Left lobe of liver (tissue), 2 donors: ENCODE measurements at places on chromosomes 2 and 18. TPM values are rescaled to one million over a fixed set of nuclear protein-coding genes. Genes with fewer than 3 reads are reported as not detected.

The ERICH2 gene
- 1.5 TPM for total RNA-seq

The SPAST gene
- 9.4 TPM for total RNA-seq

The PXDN gene
- 9.4 TPM for total RNA-seq

The XIRP2 gene
- not detected for total RNA-seq

The DSC2 gene
- 4.6 TPM for total RNA-seq

The BCL2 gene
- 1.0 TPM for total RNA-seq

The MGAT4A gene
- 6.9 TPM for total RNA-seq

DNA sequence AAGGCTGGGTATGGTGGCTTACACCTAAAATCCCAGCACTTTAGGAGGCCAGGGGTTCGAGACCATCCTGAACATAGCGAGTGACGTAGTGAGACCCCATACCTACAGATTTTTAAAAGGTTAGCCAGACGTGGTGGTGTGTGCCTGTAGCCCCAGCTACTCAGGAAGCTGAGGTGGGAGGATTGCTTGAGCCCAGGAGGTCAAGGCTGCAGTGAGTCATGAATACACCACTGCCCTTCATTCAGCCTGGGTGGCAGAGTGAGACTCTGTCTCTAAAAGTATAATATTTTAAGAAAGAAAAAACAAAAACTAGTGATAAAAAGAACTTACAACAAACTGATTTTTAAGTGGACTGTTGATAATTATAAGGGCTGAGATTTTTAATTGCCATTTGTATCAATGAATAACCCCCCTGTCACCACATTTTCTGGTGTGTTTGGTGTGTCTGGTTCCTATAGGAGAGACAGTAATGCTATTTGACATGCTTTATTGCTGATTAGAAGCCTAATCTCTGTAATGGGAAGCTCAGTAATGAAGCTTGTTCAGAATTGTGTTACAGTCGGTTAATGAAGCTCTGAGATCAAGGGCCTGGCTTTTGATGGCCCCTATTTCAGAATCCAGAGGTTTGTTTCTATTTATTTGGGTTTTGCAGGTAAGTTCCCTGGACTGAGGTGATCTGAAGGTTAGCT, 147.0 kb downstream of the NEDD4L start:
- no peak for DNase-seq

- no peak for DNase-seq
These were observed 93.3 kb downstream of the MAP4K4 start for GRCh38 chr2:101790857-101791256.

GRCh38 chr2:201678401-201678800, 20.0 kb downstream of the MPP4 start:
- DNase-seq: no peak

- no peak for DNase-seq
These were observed 32.9 kb upstream of the PIK3C3 start for GRCh38 chr18:41922176-41922575.

DNA sequence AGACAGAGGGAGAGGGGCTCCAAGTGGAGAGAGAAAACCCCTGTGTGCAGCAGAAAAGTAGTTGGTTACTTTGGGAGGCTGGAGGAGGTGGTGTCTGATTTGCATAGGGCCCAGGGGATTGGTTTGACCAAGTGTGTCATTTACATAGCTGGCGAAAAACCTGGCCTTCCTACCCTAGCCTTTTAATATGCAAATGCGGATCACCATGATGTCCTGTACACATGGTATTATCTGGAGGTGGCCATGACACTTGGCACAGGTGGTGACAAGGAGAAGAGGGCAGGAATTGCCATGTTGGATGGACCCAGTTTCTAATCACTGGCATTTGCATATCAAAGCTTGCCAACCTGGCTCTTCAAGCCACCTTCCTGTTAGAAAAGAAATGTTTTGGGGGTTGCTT, 120.8 kb upstream of the CHAC2 start:
- no peak for DNase-seq

GRCh38 chr2:240319221-240319854, 116.1 kb upstream of the GPC1 start:
- no peak for DNase-seq

GRCh38 chr2:52222128-52222527, 1190.2 kb upstream of the NRXN1 start:
- no peak for DNase-seq

- peak; percentile 73 for DNase-seq
These were observed 9.7 kb downstream of the XDH start for GRCh38 chr2:31404827-31405226.

GRCh38 chr2:216710551-216711301, 15.4 kb upstream of the IGFBP5 start:
- DNase-seq: no peak

DNA sequence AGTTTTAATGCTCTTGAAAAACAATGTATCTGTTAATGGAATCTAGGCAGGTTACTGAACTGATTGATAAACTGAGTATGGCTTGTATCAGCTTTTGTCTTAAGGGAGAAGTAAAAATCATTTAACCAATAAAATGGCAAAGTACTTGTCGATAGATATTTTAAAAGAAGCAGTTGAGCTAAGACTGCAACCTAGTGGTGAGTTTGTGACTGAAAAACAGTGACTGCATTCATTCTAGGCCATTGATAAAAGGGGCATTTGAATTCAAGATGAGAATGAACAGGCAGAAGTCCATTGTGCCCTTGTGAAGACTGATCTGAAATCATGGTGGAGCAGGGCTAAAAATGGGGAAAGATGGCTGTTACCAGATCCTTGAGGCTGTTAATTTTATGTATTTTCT, 59.4 kb upstream of the MSTN start:
- DNase-seq: no peak

GRCh38 chr2:85642725-85643124, 25.3 kb downstream of the SFTPB start:
- DNase-seq: no peak

- DNase-seq: no peak
These were observed 18.2 kb upstream of the ACSL3 start for GRCh38 chr2:222842491-222843174.

DNA sequence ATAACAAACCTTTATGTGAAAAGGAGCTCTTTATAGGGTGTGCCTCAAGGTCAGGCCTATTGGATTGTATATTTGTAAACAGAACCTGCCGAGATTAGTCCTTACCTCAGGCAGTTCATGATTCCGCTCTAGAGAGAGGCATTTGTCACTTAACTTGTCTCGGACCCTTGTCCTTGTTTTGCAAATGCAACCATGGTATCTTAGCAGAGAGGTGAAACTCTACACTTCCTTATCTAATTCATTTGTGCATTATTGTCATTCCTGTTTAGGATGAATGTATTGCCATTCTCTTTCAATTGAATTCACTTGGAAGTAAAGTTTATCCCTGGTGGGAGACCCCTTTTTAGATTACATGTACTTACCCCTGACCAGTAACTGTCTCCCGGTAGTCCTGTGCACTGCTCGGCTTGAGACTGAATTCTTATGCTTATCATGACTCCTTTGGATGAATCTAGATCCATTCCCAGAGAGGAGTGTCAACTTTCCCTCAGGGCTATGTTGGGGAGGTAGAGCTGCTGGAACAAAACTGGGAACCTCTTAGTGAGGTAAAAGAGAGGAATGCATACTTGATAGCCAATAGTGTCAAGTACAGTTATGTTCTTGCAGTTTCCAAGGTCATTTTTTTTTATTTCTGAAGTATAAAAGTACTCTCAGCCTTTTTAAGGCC, 46.6 kb downstream of the SGPP2 start:
- DNase-seq: no peak

GRCh38 chr18:65610939-65611338, 139.9 kb upstream of the CDH7 start:
- DNase-seq: no peak

DNA sequence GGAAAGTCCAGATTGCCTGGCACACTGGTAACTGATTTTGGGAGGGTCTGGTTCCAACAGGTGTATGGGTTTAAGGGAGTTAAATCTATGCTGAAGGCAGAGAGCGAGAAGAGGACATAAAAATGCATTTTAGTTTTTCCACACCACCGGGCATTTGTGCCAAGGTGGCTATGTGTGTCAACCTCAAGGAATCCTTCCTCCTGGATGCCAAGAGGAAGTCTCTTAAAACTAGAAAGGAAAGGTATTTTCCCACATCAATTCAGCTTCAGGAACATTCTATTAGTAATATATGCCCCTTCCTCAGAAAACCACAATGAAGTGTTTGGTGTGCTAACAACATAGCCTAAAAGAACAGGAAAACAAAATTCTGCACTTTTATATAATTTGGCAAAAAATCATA, 5.4 kb upstream of the GAREM1 start:
- no peak for DNase-seq
